ENCODE measurements at places on chromosomes 13 and 19. TPM values are rescaled to one million over a fixed set of nuclear protein-coding genes. Genes with fewer than 3 reads are reported as not detected.

The FFAR3 gene
- not detected for polyA plus RNA-seq

The ATP7B gene
- 7.2 TPM for polyA plus RNA-seq

The SPRED3 gene
- polyA plus RNA-seq, result 0.63 TPM

The ERICH4 gene
- not detected for polyA plus RNA-seq

The CNMD gene
- not detected for polyA plus RNA-seq

The CD79A gene
- polyA plus RNA-seq, result not detected

The LHB gene
- not detected for polyA plus RNA-seq

The RGCC gene
- polyA plus RNA-seq, result 10.3 TPM

The VAV1 gene
- 11.1 TPM for polyA plus RNA-seq

The ATP4B gene
- not detected for polyA plus RNA-seq

The CBARP gene
- 6.3 TPM for polyA plus RNA-seq

- no peak overlapping the region for H3K4me3 ChIP-seq
- H3K36me3 ChIP-seq, result no peaks in the 10 kb centered on the region
- H3K4me1 ChIP-seq, result no peaks in the 10 kb centered on the region
- no peak for DNase-seq
- H3K27me3 ChIP-seq, result no peaks in the 10 kb centered on the region
These were observed 1442.9 kb downstream of the SLITRK1 start for GRCh38 chr13:82439159-82439904.

DNA sequence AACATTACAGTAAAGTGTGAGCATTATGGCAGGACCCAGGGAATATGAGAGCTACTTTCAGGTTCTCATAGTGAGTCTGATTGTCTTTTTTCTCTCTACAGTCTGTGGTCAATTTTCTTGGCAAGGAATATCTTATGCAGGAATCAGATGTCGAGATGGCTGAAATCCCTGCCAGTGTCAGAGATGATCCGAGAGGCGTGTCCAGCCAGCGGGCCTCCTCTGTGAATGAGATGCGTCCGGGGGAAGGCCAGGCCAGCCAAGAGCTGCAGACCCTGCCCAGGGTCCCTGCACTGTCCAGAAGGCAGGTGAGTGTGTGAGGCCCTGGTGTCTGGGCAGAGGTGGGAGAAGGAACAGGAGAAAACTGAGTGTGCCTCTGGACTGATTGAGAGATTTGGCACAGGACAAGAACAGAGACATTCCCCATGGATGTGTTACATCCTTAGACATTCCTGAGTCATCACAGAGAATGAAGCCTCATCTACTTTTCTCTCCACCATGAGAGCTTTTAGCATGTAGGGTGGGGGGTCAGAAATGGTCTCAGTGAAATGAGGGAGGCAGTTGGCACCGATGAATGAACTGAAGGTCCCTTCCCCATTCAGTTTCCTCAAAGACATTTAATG is 27.3 kb upstream of the EDDM13 start:
- H3K36me3 ChIP-seq, result no peaks in the 10 kb centered on the region
- no peak for DNase-seq
- no peak overlapping the region for H3K27ac ChIP-seq
- H3K27me3 ChIP-seq, result no peaks in the 10 kb centered on the region
- peaks cover 15% of the 10 kb centered on the region for H3K4me1 ChIP-seq

DNA sequence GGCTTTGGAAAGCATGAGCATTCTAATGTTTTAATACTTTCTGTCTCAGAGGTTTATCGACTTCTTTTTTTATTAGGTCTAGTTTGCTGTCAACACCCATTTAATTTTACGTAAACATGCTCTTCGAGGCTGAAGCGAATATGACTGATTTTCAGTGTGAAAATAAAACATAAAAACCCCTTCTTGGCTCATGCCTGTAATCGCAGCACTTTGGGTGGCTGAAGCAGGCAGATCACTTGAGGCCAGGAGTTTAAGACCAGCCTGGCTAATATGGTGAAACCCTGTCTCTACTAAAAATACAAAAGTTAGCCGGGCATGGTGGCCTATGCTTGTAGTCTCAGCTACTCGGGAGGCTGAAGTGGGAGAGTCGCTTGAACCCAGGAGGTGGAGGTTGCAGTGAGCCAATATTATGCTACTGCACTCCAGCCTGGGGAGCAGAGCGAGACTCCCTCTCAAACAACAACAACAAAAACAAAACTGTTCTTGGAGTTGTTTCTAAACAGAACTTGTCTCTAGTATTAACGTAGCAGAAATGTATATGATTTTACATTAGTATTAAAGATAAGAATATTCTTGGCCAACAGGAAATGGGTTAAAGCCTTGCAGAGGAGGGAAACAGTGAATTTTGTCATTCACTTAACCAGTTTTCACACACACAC is 7.1 kb upstream of the IGFL3 start:
- no peak overlapping the region for H3K4me3 ChIP-seq
- H3K27me3 ChIP-seq, result no peaks in the 10 kb centered on the region
- H3K4me1 ChIP-seq, result no peaks in the 10 kb centered on the region
- no peaks in the 10 kb centered on the region for H3K36me3 ChIP-seq
- no peak overlapping the region for H3K27ac ChIP-seq

- peak overlapping the region; percentile 94 for H3K27ac ChIP-seq
- H3K36me3 ChIP-seq, result peaks cover 40% of the 10 kb centered on the region
- no peak overlapping the region for H3K4me3 ChIP-seq
- no peaks in the 10 kb centered on the region for H3K27me3 ChIP-seq
These were observed 1.9 kb upstream of the ISYNA1 start for GRCh38 chr19:18439910-18440237.

DNA sequence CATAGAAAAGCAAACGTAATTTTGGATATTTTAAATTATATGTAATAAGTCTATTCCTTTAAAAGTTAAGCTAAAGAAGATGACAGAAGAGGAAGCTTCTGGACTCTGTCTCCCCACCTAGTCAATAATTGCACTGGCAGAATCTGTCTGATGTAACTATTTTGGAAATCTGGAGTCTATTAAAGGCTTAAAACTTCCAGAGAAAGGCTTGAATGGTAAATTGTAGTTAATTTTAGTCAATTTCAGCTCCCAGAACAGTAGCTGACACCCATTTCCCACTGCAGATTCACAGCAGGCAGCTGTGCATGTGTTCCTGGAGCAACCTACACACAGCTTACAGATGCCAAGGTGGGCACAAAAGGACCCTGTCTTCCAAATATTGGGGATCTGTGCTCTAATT is 304.1 kb downstream of the PCDH20 start:
- H3K36me3 ChIP-seq, result no peaks in the 10 kb centered on the region
- no peaks in the 10 kb centered on the region for H3K27me3 ChIP-seq
- H3K4me3 ChIP-seq, result no peak overlapping the region
- no peak for DNase-seq
- H3K27ac ChIP-seq, result no peak overlapping the region
- no peaks in the 10 kb centered on the region for H3K4me1 ChIP-seq

DNA sequence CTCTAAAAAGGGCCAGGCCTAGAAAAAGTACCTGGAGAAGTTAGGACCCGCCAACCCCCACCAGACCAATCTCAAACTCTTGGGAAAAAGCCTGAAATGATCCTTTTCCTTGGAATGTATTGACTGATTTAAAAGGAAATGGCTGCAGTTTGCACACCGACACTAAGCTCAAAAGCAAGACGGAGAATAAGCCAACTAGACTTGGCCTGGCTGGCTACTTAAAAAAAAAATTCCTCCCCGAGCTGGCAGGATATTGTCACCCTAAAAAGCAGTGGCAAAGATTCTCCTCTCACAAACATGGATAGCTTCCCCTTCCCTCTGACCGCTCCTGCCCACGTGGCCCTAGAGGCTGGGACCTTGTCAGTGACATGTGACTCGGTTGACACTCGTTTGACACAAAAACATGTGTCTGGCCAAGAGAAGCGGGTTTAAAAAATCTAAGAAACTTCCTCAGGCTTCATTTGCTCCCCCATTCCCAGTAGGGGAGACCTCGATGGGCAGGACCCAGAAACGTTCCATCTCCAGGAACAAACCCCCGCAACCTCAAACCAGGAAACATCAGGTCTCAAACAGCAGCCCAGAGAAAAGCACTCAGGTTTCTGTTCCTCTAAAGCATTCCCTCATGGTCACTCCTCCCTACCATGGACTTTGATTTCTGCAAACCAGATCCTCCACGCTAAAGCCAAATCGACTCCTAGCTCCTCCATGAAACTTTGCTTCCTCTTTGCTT is 1.3 kb downstream of the RFX1 start:
- no peaks in the 10 kb centered on the region for H3K27me3 ChIP-seq
- H3K36me3 ChIP-seq, result peaks cover 9% of the 10 kb centered on the region
- peak overlapping the region; percentile 100 for H3K27ac ChIP-seq
- peak overlapping the region; percentile 82 for H3K4me3 ChIP-seq

DNA sequence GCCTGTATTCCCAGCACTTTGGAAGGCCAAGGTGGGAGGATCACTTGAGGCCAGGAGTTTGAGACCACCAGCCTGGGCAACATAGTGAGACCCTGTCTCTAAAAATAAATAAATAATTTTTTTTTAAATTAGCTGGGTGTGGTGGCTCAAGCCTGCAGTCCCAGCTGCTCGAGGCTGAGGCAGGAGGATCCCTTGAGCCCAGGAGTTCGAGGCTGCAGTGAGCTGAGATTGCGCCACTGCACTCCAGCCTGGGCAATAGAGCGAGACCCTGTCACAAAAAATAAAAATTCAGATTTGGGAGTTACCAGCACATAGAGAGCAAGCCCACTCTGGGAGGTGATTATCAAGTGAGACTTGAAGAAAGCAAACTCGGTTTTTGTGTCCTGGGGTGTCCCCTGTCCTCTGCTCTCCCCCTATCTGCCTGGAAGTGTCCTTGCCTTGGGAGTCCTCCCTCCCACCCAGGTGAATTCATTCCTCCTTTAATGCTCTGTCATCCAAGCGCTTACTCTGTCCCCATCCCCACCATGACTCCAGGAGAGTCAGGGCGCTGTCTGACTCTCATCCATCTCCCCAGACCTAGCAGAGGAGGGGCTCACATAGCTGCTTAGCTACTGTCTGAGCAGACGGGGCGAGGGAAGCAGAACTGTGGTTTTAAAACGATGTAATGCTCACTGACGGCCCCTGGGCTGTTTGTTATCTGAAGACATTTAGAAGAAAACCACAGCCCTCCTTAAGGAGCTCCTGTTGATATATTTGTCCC is 146.8 kb downstream of the STK24 start:
- no peaks in the 10 kb centered on the region for H3K36me3 ChIP-seq

- no peak overlapping the region for H3K27ac ChIP-seq
- DNase-seq, result no peak
- H3K36me3 ChIP-seq, result peaks cover 8% of the 10 kb centered on the region
- H3K27me3 ChIP-seq, result no peaks in the 10 kb centered on the region
These were observed 81.8 kb downstream of the PAN3 start for GRCh38 chr13:28220166-28220565.

DNA sequence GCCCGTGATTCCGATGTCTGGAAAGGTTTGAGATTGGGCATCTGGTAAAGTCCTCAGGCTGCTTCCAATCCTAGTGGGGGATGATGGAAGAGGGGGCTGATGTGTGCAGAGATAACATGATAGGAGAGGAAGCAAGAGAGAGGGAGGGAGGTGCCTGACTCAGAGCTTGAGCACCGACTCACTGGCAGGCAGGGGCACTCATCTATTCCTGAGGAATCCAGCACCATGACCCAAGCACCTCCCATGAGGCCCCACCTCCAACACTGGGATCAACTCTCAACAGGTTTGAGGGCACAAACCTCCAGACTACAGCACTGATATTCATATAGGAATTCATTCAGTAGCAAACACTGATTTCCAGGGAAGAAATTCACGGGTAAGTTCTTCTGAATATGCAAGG is 5.6 kb upstream of the SIGLEC9 start:
- no peak overlapping the region for H3K4me3 ChIP-seq
- no peaks in the 10 kb centered on the region for H3K36me3 ChIP-seq
- DNase-seq, result no peak
- H3K27ac ChIP-seq, result no peak overlapping the region
- H3K27me3 ChIP-seq, result peaks cover 21% of the 10 kb centered on the region
- peaks cover 9% of the 10 kb centered on the region for H3K4me1 ChIP-seq

DNA sequence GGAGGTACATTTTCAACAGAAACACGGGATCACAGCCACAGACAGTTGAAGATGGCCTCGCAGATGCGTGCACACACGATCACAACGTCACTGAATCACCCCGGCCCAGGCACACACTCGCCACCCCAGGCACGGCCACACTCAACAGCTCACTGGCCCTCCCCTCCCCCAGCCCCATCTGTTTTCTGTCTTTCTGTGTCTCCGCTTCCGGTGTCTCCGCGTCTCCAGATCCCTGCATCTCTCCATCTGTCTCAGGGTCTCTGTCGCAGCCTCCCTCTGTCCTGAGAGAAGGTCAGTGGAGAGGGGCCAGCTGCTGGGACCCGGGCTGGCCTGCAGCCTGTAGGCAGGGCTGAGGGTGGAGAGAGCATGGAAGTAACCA is 3.8 kb upstream of the ATP1A3 start:
- H3K4me1 ChIP-seq, result no peaks in the 10 kb centered on the region
- H3K27ac ChIP-seq, result no peak overlapping the region
- no peaks in the 10 kb centered on the region for H3K36me3 ChIP-seq
- H3K27me3 ChIP-seq, result peaks cover 15% of the 10 kb centered on the region
- no peak overlapping the region for H3K4me3 ChIP-seq

- H3K4me1 ChIP-seq, result no peaks in the 10 kb centered on the region
- no peak overlapping the region for H3K27ac ChIP-seq
- H3K4me3 ChIP-seq, result no peak overlapping the region
- no peaks in the 10 kb centered on the region for H3K27me3 ChIP-seq
- no peaks in the 10 kb centered on the region for H3K36me3 ChIP-seq
These were observed 272.7 kb downstream of the NHLRC3 start for GRCh38 chr13:39310961-39311360.

DNA sequence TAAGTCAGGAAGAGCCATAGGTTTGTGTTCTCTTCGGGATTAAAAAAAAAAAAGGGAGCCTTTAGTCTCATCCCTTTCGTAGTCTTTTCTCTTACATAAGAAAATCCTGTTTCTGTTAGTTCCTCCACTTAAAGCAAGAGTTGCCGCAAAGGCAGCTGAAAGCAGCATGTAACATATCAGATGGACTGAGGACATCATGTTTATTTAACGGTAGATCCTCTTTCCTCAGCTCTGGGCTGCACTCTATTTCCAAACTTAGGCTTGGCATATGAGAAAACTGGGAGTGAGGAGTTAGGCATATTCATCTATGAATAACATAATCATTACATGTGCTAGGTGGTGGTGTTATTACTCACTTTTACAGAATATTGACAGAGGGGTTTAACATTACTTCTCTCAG is 391.2 kb downstream of the KLF12 start:
- H3K27ac ChIP-seq, result no peak overlapping the region
- H3K27me3 ChIP-seq, result no peaks in the 10 kb centered on the region
- no peaks in the 10 kb centered on the region for H3K36me3 ChIP-seq
- H3K4me3 ChIP-seq, result no peak overlapping the region
- DNase-seq, result no peak

DNA sequence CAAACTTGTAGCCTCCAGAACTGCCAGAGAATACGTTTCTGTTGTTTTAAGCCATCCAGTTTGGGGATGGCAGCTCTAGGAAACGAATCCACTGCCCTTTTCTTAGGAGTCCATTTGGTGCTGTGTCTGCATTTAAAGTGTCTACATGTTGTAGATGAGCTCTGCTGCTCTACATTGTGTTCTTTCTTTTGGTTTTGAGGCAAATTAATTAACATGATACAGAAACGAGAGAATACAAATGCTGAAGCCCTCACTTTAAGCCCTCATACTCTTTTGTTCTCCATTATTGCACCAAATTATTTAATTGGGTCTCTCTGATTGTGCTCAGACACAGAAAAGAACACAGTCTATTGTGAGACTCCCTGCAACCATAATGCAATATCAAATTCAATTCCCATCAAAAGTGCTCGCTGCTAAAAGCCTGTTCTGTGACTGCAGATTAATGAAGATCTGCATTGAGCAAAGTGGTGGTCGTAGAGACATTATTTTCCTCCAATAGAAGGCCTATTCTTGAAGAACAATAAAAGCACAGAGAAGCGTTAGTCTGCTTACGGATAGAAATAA is 166.3 kb upstream of the SOX21 start:
- no peaks in the 10 kb centered on the region for H3K36me3 ChIP-seq
- no peaks in the 10 kb centered on the region for H3K4me1 ChIP-seq

All from K562 (cell line).